ENCODE measurements at places on chromosomes 1 and 21.

GRCh38 chr1:209183195-209183594 lies 400.3 kb upstream of the CAMK1G start:
- DNase-seq, result no peak

- peak; percentile 44 for DNase-seq
These were observed 66.5 kb downstream of the SH3BGR start for GRCh38 chr21:39518055-39518846.

GRCh38 chr1:48291421-48291820 lies 68.9 kb downstream of the SLC5A9 start:
- DNase-seq, result no peak

DNA sequence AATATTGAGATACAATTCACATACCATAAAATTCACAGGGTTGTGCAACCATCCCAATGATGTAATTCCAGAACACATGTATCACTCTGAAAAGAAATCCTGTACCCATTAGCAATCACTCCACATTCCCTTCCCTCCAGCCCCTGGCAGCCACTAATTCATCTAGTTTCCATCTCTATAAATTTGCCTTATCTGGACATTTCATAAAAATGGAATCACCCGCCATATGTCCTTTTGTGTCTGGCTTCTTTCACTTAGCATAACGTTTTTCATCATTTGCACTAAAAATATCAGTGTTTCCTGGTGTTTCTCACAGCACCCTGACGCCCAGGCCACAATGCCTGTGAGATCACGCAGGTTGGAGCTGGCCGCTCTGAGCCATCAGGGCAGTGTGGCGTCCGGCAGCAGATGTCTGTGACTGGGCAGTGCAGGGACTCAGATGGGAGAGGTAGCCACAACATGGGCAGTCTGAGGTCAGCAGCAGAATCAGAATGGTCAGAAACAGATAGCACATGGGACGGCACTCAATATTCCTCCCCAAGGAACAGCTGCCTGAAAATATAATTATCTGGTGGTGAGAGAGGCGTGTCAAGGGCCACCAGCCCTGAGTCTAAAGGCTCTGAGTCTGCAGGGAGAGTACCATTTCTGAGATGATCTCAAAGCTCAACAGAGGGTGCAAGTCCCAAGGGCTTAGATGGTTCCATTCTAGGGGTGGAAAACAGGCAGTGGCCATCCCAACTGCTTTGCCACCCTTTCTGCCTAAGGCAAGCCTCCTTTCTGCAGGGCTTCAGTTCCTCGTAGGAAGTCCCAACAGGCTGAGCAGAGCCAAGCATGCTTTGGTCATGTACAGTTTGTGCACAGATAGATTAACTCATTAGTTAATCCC lies 129.4 kb upstream of the EDN2 start:
- DNase-seq, result no peak

DNA sequence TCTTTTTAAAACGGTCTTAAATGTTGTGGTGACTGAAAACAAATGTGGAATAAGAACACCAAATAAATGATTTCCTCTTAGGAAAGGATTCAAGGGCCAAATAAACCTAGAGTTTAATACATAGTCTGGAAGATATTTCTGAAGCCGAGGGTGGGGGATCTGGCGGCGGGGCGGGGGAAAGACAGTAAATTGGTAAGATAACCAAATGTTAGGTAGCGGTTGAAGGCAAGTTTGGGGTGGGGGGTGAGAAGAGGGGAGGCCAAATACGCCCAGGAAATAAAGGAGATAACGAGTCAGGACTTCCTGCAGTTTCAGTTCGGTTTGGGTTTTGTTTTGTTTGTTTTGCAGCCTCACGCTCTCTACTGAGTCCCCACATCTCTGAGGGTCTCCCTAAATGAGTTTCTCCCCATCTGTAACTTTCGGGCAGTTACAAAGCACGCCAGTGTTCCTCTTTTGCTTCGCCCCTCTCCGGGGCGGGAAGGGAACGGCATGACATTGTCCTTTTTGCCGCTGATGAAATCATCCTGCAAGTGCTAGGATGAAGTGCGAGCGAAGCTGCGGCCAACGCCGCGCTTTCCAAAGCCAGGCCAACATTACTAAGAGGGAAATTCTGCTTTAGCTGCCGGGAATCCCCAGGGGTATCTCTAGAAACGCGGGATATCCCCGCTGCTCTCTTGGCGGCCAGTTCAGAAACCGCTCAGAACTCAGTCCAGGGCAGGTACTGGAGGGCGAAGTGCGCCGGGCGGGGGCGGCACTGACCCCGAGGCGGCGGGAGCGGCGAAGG lies 844 bp downstream of the NIBAN1 start:
- DNase-seq, result peak; percentile 51

- peak; percentile 36 for DNase-seq
These were observed 14.3 kb upstream of the SPEN start for GRCh38 chr1:15833069-15833679.

- DNase-seq, result no peak
These were observed 14.0 kb upstream of the GNG4 start for GRCh38 chr1:235663628-235664027.

DNA sequence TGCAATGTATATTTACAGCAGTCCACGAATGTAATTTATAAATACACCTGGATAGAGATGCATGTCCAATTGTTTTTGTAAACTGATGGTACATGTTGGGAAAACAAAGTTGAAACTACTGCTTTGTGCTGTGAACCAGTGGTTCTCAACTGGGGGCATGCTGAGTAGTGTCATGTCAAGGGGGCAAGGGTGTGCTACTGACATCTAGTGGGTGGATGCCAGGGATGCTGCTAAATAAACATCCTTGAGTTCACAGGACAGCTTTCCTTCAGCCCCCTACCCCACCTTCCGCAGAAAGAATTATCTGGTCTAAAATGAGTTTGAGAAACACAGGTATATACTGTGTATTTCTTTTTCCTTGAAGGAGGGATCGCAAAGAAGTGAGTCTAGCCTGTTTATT lies 95.9 kb downstream of the RASAL2 start:
- no peak for DNase-seq

DNA sequence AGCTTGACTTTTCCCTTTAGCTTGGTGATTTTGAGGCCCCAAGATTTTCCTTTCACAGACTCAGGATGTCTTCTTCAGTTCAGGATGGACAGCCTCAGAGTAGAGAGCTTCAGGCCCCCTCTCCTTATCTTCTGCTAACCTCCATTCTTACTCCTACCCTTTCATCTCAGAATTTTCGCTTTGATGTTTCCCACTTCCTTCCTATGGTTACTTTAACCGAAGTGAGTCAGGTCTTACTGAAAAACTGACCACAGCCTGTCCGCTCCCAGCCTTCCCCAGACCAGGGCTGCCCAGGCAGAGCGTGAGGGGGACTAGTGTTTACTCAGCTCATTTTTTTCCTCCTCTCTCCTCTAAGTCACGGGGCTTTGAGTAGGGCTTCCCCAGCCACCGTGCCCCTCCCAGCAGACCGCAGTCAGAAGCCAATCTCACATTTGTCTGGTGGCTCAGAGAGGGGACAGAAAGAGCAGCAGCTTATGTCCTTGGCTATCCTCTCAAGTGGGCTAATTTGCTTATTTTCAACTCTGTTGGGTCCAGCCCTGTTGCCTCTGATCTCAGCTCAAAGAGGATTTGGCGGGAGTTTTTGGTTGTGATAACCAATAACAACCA lies 4.2 kb upstream of the IL19 start:
- DNase-seq, result peak; percentile 41

GRCh38 chr1:184462155-184462554 lies 75.3 kb downstream of the C1orf21 start:
- no peak for DNase-seq

- no peak for DNase-seq
These were observed 705.3 kb upstream of the CHRM3 start for GRCh38 chr1:238681021-238681420.

GRCh38 chr1:21161842-21162241 lies 14.9 kb downstream of the EIF4G3 start:
- DNase-seq, result no peak

- DNase-seq, result no peak
These were observed 25.1 kb upstream of the TTLL10 start for GRCh38 chr1:1148569-1148968.

DNA sequence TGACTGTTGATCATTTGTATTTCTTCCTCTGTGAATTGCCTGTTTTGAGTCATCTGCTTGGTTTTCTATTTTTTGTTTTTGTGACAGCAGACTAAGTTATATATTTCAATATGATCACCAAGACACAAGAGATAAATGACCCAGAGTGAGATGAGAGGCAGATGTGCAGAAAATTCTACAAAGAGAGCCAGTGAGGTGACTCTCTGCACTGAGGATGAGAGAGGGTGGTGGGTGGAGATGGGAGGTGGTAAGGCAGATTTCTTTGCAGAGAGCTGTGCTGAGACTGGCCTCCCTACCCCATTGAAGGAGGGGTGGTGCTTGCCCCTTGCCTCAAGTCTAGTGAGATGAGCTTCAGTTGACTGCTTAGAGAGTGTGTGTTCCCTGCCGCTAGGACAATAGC lies 17.6 kb upstream of the FCAMR start:
- no peak for DNase-seq

- no peak for DNase-seq
These were observed 32.6 kb downstream of the RNF11 start for GRCh38 chr1:51268634-51269033.

DNA sequence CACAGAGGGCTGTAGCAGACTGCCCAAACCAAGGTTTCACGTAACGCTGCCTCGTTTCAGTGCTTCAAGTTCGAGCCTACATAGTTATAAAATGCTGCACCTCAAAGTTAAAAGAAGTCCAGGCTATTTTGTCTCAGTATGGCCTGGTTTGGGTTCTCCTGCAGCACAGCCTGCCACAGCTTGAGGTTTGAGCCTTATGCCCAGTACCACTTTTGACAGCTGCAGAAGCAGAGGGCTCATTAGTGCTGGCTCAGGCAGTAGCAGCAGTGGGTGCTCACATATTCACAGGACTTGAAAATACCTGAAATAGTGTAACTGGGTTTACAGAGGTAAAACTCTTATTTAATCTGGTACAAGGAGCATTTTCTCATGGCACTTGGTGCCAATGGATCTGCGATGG lies 15.3 kb downstream of the SPATA46 start:
- DNase-seq, result no peak

- DNase-seq, result no peak
These were observed 253.2 kb downstream of the PTPRC start for GRCh38 chr1:198892065-198892464.

DNA sequence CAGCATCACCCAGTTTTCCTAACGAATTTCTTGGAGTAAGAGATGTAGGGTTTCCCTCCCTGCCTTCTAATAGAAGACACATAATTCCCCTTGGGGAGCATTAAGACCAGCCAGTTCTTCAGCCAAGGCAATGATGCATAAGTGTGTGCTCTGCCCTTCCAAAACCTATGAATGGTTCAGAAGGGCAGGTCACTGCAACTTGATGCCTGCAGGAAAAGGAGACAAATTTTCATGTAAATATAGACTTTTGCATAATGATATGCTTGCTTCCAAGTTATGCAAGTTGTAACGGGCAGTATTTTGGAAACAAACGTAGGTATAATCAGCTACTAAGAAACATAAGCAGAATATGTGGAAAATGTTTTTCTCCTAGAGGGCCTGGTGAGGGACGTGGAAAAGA lies 31.6 kb downstream of the PTGS2 start:
- no peak for DNase-seq

- DNase-seq, result no peak
These were observed 115.7 kb upstream of the ATP1A1 start for GRCh38 chr1:116257341-116257767.

- DNase-seq, result no peak
These were observed 357.1 kb upstream of the POU3F1 start for GRCh38 chr1:38403667-38404066.

DNA sequence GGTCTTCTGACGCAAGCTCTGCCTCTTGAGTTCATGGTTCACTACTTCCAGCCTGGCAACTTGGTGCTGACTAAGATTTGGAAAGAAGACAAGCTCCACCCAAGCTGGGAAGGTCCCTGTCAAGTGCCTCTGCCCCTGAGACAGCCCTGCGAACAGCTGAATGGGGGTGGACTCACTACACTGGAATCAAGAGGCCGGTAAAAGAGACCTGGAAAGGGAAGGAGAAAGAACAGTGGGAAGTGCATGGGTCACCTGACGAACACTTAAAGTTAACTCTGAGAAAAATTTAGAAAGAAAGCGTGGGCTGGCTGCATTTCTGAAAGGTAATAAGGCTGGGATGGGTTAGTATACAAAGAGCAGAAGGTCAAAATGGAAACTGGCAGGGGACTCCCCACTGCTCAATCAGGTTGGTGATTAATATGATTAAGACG lies 26.1 kb upstream of the ZNF496 start:
- DNase-seq, result no peak

DNA sequence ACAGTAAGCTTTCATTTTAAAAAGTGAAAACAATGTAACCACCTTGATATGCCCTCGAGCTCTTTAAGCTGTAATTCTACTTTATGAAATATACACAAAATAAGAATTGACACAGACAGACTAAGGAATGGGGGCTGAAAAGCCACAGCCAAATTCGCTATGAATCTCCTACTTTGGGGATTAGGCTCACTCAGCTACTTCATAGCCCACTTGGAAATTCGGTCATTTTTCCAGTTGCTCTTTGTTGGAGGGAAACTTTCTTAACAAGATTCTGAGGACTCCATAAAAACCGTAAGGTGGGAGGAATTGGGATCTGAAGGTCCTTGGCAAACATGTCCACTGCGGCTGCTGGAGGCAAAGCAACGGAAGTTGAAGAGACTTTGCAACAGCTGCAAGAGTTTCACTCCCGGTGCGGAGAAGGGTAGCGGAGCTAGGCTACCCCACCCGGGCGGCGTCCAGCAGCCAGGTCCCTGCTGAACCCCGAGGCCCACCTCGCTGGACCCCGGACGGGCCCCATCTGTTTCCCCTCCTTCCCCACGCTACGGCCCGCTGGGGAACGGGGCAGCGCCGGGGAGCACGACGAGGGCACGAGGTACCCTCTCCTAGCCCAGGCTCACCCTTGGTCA lies 634 bp downstream of the MYCBP start:
- DNase-seq, result no peak

DNA sequence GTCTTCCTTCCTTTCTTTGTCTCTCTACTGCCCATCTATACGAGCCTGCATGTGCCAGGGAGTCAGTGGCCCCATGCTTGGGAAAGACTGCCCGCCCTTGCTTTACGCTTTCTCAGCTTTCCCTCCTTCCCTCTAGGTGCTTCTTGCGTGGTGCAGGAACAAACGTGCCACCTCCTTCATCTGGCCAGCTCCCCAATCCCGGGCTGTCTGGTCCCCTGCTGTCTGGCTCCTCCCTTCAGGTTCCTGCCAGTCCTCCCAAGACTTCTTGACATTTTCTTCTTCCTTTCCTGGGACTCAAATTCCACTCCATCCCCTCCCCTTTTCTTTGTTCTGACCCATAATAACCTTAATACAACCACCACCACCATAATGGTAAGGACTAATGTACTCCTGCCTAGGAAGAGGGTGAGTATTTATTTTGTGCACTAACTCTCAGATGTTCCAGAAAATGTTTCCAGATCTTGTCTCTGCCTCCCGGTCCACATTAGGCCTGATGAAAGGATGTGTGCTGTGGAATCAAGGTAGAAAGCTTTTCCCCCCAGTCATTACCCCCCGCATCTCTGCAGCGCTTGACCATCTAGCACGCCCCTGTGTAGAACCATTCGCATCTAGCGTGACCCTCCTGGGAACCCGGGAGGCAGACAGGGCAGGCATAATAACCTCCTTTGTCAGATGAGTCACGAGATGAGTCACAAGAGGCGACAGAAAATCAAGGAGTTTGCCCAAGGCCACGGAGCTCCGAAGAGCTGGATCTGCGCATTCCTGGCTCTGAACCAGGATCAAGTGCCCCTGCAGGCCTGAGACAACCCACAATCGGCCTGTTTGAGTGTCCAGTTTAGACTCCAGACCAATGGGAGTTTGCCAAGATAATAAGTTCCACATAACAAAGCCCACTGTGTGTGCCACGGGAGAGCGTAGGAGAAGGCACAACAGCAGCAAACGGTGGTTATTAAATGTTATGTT lies 60.1 kb upstream of the NEK2 start:
- no peak for DNase-seq

GRCh38 chr1:58003059-58003458 lies 543.5 kb downstream of the OMA1 start:
- no peak for DNase-seq

GRCh38 chr1:99964806-99965205 lies 5.0 kb upstream of the SLC35A3 start:
- DNase-seq, result no peak

All from activated CD4-positive, alpha-beta T cell treated with anti-CD3 and anti-CD28 coated beads, Interleukin-2, amount 50 U/mL, for 24 hours (primary cell).